ENCODE measurements at places on chromosomes 3 and 15.

GRCh38 chr3:139434764-139435307 is 41.5 kb downstream of the RBP2 start:
- DNase-seq, result peak; percentile 83

DNA sequence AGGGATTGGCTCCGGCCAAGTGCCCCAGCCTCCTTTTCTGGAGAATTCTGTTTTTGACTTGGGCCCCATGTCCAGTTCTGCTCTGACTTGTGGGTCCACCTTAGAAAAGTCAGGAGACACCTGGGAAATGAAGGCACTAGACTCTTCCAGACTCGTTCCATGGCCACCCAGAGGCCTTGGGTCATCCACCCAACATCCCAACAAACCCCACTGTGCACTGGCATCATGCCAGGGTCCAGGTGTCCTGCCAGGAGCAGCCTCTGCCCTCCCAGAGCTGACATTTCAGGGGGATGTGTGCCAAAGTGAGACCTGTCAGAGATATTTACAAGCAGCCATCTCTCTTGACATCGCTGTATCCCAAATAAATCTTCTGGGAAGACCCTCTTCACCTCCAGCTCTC is 13.2 kb downstream of the SPATA12 start:
- DNase-seq, result no peak

DNA sequence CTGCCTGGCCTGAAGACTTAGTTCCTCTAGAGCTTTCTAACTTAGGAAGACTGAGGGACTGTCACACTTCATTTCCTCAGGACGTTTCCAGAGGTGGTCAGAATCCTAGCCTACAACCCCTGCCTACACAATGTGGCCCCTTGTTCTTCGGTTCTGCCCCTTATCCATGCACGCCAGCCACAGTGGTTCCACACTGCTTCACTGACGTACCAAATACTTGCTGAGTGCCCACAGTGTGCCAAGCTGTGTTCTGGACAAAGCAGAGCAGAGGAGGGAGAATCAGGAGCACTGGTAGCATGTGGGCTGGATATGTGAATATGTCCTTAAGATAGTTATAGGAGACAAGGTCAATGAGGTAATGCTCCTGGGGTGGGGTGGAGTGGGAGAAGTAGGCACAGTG is 70.5 kb upstream of the SAMMSON start:
- DNase-seq, result no peak

GRCh38 chr3:46566040-46566641 is at the start of gene LRRC2:
TSS of gene LRRC2 (minus strand) at chr3:46566302. CDS start at chr3:46551591, 14,711 bp downstream.
- DNase-seq, result peak; percentile 3

DNA sequence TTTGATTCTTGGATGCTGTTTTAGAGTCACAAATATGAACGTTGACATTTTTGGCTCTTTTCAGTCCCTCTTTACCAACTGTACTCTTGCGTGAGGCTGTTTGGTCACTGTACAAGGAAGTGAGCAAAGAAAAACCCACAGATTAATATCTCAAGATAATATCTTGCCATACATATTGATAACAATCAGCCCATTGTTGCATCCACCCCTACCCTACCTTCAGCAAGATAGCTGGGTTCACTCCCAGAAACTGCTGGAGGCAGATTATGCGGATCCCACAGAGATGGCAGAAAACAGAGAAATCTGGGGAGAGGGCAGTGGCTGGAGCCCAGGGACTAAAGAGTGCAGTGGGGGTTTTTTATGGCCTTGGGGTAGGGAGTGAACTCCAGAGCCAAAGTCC is 29.9 kb upstream of the MFSD1 start:
- DNase-seq, result no peak

GRCh38 chr3:178966299-178967176 is 105.1 kb downstream of the ZMAT3 start:
- DNase-seq, result no peak

- no peak for DNase-seq
These were observed 33.1 kb downstream of the TXNRD3 start for GRCh38 chr3:126621627-126622345.

- no peak for DNase-seq
These were observed 208.9 kb upstream of the ST8SIA2 start for GRCh38 chr15:92184679-92185230.

- no peak for DNase-seq
These were observed 144.3 kb upstream of the PFN2 start for GRCh38 chr3:150114873-150115540.

GRCh38 chr3:44033123-44033522 is 208.6 kb upstream of the TOPAZ1 start:
- DNase-seq, result no peak

GRCh38 chr15:84590406-84590805 is 10.4 kb upstream of the ZSCAN2 start:
- DNase-seq, result no peak

DNA sequence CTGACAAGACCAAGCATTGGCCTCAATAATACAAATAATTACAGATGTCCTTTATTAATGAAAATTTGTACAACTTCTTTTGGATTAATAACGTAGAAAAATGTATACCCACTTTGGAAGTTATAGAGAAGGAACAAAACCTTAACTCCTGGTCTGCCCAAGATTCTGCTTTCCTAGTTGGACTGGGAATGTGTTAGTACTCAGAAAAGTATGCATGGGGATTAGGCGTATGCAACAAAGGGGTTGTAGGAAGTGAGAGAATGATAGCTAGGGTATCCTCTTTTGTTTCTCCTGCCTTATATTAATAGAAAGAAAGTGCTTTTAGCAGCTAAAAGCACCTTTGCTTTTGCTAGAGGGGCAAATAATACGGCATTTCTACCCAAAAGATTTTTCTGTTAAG is 116.2 kb upstream of the LRRFIP2 start:
- DNase-seq, result no peak

- DNase-seq, result no peak
These were observed 5.2 kb downstream of the GLCE start for GRCh38 chr15:69165637-69166025.

- DNase-seq, result peak; percentile 11
These were observed 169.7 kb upstream of the TMCO5A start for GRCh38 chr15:37764733-37765191.

DNA sequence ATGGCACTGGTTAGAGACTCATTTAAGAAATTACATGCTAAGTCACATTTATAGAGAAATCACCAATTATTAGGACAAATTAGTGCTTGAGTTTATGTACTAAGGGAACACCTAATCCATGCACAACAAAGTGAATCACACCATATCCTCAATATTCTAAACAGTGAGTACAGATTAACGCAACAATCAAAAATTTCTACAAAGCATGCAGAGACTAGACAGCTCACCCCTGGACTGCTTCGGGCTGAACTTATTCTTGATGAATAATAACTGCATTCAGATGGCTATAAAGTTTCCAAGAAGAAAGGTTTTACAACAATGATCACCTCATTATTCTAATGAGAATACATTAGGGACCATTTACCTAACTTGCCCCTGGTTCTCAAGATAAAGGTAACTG is 66.5 kb downstream of the LRRFIP2 start:
- DNase-seq, result no peak

- DNase-seq, result peak; percentile 17
These were observed 28.2 kb upstream of the GBE1 start for GRCh38 chr3:81789691-81790090.

Measured in inflammatory macrophage (primary cell).